ENCODE measurements at places on chromosomes 5 and 9.

DNA sequence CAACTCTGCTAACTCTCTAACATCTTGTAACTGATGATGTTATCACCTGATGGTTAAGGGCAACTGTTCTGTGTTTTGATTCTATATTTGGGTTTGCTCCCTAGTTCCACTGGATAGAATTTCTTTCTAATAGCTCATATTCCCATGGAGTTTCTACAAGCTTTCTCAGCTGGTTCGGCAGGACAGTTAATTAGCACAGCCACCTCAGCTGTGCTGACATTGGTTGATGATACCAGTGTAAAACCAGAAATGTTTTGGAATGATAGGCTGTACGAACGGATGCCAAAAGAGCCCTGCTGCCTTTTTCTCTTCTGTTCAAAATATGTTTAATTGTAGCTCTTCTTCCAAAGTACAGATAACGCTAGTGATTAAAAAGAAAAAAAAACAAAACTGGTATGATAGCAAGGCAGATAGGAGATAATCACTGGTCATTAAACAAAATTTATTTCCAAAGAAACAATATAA is 440.5 kb upstream of the ZNF608 start:
- DNase-seq: no peak

DNA sequence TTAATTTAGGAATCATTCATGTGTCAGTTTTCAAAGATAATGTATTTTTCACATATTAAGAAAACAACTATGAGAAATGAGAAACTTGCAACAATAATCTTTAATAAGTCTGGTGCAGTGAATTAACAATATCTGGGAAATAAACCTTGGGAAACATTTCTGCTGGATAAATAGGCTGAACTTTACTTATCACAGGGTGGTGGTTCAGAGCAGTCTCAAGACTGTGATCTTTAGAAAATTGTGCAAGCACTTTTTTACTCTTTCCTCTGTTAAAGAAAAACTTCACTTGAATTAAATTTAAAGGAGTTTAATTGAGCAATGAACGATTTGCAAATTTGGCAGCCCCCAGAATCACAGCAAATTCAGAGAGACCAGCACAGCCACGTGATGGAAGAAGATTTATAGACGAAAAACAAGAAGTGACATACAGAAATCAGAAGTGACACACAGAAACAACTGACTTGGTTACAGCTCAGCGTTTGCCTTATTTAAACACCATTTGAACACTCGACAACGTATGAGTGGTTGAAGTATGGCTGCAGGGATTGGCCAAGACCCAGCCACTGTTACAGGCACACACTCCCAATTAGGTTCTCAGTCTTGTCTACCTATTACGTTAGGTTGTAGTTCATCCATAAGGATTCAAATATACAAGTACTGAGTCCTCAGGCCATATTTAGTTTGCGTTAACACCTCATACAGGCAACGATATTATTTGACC is 631.9 kb downstream of the SLCO4C1 start:
- DNase-seq: no peak

DNA sequence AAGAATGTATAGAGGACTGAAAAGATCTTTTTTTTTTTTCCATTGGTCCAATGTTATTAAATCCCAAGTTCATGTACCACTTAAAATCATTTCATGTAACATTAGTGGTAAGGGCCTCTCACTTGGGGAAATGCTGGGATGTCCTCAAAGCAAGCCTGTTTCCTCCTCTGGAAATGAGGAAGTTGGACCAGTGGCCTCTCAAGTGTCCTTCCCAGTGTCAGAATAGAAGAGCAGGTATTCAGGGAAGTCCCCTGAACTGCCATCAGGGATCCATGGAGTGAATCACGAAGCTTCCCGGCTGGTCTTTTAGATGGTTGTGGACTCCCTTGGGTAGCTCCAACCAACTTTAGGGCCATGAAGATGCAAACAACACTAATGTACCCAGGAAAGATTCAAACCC is 55.2 kb upstream of the AFAP1L1 start:
- no peak for DNase-seq

- DNase-seq: peak; percentile 71
Measured at GRCh38 chr9:136565086-136565714, 19.4 kb upstream of the NOTCH1 start.

- no peak for DNase-seq
Measured at GRCh38 chr9:121473229-121473628, 26.4 kb downstream of the GGTA1 start.

DNA sequence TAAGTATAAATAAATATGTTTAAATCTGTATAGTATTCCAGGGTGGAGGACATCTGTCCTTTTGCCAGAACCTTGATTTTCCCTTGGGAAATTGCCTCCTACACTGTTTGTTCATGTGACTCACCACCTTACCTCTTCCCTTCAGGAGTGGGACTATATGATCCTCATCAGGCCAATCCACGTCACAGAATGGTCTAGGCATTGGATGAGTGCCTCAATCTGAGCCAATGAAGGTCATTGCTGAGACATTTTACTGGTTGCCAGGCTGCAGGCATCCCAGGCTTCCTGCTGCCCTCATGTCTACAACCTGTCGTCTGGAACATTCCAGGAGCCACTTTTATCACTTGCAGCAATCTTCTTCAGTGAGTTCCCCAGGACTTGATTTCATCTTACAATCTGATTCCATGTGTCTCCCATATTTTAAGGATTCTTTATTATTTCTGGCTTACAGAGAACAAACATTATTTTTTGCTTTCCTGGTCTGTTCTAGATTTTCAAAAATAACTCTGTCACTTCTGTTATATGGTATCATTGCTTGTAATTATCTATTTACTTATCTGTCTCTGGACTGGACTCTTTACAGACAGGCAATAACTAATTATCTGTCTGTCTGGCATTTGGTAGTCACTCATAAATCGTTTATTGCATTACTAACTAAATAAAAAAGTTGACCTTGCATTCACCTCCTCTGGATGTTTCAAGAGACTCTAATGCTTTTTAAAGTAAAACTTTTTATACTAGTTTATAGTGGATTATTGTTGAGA is 107.3 kb upstream of the APC start:
- DNase-seq: no peak

DNA sequence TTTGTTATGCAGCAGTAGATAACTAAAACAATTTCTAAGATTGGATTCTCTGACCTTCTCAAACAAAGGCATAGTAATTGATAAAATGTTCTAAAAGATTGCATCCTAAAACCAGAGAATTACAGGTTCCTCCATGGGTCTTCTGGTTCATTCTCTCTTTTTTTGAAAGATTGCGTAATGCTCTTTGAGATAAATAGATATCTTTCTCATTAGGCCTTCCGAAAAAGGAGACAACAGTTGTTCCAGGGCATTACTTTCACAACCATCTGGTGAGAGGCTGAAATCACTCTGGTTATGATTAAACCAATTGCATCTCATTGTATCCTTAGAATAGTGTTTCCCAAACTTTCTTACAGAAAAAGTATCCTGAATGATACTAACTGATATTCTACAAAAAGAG is 174.7 kb upstream of the NREP start:
- no peak for DNase-seq

GRCh38 chr5:73374520-73375190 is 73.9 kb downstream of the FOXD1 start:
- no peak for DNase-seq

- DNase-seq: peak; percentile 29
Measured at GRCh38 chr9:33315371-33315770, 25.1 kb downstream of the NFX1 start.

- peak; percentile 53 for DNase-seq
Measured at GRCh38 chr9:124852829-124853531, at the start of gene WDR38. Gene WDR38 (plus strand): TSS chr9:124853460. CDS start chr9:124853532, 72 bp downstream.

- DNase-seq: no peak
Measured at GRCh38 chr5:119031905-119032304, 39.0 kb upstream of the DMXL1 start.

- DNase-seq: no peak
Measured at GRCh38 chr5:136901-137300, 44.9 kb downstream of the PLEKHG4B start.

DNA sequence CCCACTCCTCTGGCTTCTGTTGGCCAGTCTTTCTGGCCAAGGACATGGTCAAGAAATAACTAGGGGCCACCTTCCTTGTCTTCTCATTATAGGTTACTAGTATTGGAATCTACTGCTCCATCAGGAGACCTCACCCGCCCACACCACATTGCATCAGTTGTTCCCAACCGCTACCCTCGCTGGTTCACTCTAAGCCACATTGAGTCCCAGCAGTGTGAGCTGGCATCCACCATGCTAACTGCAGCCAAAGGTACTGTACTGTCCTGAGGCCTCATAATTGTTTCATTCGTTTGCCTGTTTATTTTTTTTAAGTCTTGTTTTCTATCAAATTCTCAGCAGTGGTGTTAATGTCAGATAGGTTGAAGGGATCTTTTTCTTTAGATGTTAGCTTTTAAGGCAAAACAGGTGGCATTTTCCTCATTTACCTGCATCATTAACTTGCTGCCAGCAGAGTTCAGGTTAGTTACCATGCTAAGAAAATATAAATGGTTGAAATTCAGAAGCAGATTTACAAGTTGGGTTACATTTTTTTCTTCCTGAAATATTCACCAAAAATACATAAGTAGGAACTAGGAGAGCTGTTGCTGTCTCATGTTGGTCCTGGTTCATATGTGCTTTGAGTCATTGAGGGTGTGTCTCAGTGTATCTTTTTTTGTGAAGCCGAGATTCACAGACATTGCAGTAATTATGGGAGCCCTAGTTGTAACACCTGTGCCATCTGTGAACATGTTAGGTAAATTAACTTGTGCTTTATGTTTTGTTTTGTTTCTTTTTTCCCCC is 206.9 kb downstream of the ZSWIM6 start:
- DNase-seq: no peak

- DNase-seq: peak; percentile 25
Measured at GRCh38 chr9:107739601-107740082, 250.1 kb upstream of the KLF4 start.

GRCh38 chr5:140608722-140609121 is 24.3 kb downstream of the CD14 start:
- DNase-seq: no peak
